ENCODE measurements at places on chromosomes 6 and 20.

GRCh38 chr20:20881808-20882207, 169.4 kb upstream of the RALGAPA2 start:
- no peak for DNase-seq

DNA sequence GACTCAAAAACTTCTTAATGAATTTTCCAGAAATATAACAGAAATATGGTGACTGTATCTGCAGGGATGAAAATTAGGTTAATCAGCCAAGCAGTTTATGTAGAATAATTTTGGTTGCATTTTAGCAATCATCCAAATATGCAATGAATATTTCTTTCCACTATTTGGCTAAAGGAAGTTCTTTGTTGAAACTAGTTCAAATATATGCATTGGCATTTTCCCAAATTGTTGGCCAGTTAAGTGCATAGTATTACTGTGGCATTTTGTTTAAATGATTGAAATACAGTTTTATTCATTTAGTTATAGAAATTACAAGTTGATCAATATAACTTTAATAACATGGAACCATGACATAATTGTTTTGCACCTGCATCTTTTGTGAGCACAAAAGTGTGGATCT, 115.5 kb downstream of the DOK5 start:
- no peak for DNase-seq

DNA sequence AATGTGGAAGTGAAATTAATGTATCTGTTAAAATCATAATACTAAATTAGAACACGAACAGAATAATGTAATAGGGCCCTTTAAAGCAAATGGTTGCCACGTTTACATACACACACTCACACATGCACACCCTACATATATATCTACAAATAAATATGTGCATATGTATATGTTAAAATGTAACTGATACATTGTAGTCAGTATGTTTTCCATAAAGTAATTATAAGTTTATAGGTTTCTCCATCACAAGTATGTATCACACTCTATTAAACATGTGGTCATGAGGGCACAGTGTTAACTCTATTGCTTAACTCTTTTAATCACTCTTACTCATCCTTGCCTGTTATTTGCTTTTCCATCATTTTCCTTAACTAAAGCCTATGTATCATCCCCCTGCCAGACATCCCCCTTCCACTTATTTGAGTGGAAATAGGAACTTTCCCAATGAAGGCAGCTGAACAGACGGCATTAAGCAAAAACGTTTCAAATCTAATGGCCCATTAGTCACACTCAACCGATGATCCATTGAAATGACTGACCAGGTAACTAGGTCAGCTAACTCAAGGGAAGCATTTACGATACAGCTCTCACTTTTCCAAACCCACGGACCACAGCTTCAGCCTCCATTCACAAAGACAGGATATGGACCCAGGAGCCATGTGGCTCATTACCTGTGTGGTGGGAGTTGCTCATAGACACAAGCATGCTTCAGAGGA, 89.3 kb downstream of the HAO1 start:
- DNase-seq, result no peak

DNA sequence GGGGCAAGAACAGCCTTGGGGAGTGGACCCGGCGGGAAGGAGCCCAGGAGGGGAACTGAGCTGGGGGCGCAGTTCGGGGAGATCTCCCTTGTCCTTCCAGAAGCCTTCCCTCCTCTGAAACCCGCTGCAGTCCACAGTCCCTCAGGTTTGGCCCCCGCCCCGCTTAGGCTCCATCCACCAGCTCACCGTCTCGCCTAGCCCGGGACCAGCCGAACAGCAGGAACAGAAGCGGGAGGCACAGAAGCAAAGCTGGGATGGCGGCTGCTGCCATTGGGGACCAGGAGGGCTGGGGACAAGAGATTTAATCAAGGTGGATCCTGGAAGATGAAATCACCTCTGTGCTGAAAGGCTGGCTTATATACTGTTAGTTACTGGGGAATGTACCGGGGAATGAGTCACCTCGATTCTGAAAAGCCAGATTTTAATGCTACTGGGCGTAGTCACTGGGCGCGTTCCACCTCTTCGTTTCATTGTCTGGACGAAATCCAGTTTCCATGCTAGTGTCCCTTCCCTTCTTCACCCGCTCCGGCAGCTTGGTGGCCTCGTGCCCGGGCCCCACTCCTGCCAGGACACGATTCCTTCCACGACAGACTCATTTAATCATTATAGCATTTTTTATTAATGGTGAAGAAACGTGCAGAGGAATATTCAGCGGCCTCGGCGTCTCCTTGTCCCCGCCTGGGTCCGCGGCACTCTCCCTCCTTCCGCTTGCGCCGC, at the start of gene RAET1L:
TSS of gene RAET1L (minus strand) at position 332 of the 717 bp plus-strand sequence. CDS start at position 271, 61 bp downstream.
- no peak for DNase-seq

GRCh38 chr20:20462185-20462584, 94.3 kb downstream of the INSM1 start:
- no peak for DNase-seq

DNA sequence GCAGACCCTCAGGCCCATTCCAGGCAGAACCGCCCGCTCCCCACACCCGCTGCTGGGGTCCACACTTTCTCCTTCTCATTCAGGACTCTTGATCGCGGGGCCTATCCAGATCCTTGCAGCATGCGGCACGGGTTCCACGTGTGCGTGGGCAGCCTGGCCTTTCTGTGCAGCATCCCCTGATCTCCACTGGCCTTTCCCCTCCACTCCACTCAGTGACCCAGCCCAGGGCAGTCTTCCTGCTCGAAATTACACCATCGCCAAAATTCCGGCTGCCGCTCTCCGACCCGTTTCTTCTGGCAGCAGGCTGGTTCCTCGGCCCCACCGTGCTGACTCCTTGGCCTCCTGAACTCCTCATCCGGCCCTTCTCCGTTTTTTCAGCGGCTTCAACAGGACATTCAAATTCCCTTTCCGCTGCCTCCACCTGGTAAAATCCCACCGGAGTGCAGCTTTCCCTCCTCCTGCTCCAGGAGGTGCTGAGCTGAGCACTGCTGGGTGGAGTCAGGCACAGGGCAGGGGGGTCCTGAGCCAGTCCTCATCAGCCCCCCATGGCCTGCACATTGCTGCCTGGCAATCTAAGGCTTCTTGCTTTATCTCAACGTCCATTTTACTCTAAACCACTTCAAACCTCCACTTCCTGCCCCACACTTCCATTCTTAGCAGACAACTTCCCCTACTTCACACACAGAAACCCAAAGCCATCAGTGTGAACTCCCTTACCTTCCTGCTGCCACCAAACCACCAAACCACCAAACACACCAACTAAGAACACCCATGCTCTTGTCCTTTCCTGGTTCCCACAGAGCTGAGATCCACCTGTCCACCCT, 9.0 kb downstream of the SFT2D1 start:
- DNase-seq, result no peak

- DNase-seq, result no peak
Measured at GRCh38 chr20:33861458-33861857, 50.3 kb downstream of the CHMP4B start.

DNA sequence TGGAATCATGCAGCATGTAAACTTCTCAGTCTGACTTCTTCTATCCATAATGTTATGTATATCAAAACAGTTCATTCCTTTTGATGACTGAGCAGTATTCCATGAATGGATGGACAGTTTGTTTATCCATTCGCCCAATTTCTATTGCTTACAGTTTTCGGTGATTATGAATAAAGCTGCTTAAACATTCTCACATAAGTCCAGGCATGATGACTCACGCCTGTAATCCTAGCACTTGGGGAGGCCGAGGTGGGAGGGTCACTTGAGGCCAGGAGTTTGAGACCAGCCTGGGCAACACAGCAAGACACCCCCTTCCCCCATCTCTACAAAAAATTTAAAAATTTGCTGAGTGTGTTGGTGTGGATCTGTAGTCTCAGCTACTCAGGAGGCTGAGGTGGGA, 22.9 kb upstream of the HMGA1 start:
- no peak for DNase-seq

- DNase-seq, result no peak
Measured at GRCh38 chr20:25195962-25196785, 662 bp downstream of the ENTPD6 start.

DNA sequence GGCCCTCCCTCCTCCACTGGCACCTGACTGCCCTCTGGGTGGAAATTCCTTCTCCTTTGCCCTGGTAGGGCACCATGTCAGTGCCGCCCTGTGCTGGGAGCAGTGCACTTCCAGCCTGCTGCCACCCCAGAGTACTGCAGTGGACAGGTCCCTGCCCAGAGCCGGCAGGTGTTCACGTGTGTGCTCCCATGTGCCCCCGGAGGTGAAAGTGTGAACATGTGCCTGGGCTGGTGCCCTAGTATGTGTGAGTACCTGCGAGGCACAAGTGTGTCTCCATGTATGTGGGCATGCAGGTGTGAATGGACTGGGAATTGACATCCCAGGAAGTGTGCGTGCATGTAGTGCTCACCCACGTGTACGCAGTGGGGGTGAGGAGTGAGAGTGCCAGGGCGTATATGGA, 29.4 kb downstream of the SDCBP2 start:
- DNase-seq, result no peak

DNA sequence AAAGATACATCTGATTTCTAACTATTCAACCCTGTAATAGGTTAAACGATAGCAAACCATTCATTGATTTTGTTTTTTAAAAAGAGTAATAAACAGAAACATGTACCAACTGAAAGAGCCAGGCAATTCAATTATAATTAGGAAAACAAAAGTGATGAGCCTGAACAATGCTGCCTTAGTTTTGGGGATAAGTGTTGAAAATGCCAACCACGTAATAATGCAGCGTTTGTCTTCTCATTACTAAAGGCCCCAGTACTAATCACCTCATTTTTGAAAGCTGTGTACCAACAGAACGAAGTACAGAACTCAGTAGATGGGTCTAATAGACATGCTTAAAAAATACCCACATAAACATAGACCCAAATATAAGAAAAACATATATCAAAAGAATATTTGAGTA, 663.6 kb upstream of the CHD6 start:
- no peak for DNase-seq
